ENCODE measurements at places on chromosomes 12 and 14.

DNA sequence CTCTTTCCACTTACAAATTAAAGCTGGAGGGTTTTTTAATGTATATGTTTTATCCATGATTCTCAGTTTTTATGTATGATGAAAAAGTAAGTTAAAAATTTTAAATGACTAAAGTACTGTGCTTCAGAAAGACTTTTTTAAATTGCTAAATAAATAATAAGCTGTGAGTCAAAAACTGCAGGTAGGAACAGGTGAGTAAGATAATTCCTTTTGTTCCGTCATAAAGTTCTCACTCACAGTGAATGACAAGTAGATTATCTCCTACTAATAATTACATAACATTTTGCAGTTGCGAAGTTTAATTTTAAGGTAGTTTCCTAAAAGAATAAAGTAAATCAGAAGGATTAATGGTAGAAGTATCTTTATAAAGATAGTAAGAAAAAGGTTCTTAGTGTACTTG is 78.0 kb downstream of the PRKCH start:
- DNase-seq, result no peak

- no peak for DNase-seq
These were observed 108.8 kb upstream of the TSPAN8 start for GRCh38 chr12:71266606-71267005.

DNA sequence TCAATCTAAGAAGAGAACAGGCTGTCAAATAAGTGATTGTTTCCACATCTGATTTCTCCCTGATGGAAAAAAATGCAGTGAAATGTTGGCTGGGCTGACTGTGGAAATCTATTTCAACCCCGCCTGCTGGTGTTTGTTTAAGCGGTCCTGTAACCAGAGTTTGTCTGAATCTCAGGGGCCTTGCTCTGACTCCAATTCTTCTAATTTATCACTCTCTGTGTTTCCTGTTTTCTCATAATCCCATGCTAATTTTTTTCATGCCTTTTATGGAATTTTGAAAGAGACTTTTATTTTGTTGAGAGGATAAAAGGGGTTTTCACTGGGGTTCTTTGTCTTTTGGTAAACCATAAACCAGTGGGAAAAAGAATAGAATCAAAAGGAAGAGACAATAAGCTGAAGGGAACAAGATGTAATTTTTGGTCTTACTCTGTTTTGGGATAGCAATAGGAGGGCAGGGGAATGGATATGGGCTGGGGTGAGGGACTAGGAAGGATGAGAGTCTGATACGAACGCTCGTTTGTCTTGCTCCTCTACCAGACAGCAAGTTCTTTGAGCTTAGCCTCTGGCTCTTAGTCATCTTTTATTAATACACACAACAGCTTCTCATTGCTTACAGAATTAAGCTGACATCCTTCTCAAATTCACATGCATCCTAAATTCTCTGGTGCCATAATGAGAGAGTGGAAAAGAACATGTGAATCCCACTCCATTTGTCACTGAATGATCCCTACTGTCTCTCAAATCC is 8.0 kb upstream of the MGP start:
- no peak for DNase-seq

DNA sequence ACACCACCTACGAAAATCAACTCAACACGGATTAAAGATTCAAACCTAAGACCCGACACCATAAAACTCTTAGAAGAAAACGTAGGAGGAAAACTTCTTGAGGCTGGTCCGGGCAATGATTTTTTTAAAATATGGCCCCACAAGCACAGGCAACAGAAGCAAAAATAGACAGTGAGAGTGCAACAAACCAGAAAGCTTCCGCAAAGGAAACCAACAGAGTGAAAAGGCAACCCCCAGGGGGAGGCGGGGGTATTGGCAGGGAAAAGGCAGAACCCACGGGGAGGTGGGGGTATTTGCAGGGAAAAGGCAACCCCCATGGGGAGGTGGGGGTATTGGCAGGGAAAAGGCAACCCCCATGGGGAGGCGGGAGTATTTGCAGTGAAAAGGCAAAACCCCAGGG is 20.5 kb upstream of the FBRSL1 start:
- no peak for DNase-seq

GRCh38 chr12:109776624-109777023 is 56.6 kb downstream of the TRPV4 start:
- DNase-seq, result no peak

DNA sequence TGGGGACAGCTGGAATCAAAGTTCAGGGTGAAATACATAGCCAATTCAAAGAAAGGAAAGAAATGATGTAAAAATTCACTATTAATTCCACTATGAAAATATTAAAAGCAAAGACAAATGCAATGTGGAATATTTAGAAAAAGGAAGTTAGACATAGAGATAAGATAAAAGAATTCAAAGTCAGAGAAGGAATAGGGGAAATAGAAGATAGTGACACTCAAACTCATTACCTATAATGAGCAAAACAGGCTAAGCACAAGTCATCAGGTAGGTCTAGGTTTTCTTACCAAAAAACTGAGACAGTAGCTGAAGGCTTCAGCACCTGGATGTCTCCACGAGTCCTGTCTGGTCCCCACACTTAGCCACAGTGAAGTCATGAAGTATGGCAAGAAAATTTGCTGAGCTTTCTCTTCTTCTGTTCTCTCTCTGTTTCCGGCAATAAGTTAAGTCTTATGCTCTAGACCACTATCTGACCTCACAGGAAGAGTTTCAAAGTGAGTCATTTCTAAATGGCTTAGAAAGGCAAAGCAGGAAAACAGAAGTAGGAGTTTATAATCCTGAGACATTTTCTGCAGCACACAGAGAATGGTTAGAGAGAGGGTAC is at the start of gene C3AR1:
Gene C3AR1, minus strand, starts transcription at position 369 of the 604 bp plus-strand sequence. CDS start 6,174 bp downstream, outside the sequence.
- DNase-seq, result no peak

DNA sequence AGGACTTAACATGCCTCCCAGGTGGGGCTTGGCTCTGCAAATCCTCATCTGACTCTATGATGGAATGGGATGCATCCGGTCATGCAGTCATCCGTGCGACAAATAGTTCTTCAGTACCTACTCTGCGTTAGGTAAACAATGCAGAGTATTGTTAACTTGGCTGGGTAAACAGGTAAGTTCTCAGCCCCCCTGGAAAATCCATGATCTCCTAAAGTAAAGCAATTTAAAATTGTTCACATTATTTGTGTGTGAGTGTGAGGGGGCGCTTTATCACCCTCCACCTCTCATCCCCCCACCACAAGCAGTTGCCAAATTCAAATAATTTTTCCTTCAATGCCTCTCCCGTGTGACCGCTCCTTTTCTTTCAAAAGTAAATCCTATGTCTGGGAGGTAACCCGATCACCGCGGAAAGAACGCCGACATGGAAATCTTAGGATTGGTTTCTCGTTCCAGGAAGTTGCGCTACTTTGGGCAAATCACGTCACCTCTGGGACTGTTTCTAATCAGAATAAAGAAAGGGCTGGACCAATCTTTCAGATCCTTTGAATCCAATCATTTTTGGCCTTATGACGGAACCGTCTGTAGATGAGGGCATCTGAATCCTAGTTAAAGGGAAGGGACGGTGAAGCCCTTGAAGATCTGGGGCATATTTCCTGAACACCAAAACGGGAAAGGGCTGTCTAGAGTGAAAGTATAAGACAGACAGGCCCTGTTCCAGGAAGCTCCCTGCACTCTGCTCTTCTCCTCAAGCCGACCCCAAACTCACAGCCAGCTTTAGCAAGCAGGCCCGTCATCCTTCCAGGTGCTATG is 44.0 kb upstream of the SINHCAF start:
- no peak for DNase-seq

- no peak for DNase-seq
These were observed 36.1 kb upstream of the PTCSC3 start for GRCh38 chr14:36212577-36212976.

Measured in A549 (cell line).